Activated T-cell treated with anti-CD3 and anti-CD28 coated beads, Interleukin-2, amount 50 U/mL, for 72 hours (primary cell): ENCODE measurements at places on chromosomes 2 and 18.

- H3K36me3 ChIP-seq: no peaks in the 10 kb centered on the region
- no peak overlapping the region for H3K4me3 ChIP-seq
- no peak for DNase-seq
- no peaks in the 10 kb centered on the region for H3K27me3 ChIP-seq
- H3K4me1 ChIP-seq: no peaks in the 10 kb centered on the region
Observed at GRCh38 chr2:9160732-9161131, 45.9 kb upstream of the ASAP2 start.

- H3K27ac ChIP-seq: peak overlapping the region; percentile 8
- peaks cover 23% of the 10 kb centered on the region for H3K27me3 ChIP-seq
- H3K4me1 ChIP-seq: peaks cover 55% of the 10 kb centered on the region
- DNase-seq: peak; percentile 36
- H3K4me3 ChIP-seq: peak overlapping the region; percentile 82
Observed at GRCh38 chr2:189580241-189580651, 340 bp downstream of the SLC40A1 start.

DNA sequence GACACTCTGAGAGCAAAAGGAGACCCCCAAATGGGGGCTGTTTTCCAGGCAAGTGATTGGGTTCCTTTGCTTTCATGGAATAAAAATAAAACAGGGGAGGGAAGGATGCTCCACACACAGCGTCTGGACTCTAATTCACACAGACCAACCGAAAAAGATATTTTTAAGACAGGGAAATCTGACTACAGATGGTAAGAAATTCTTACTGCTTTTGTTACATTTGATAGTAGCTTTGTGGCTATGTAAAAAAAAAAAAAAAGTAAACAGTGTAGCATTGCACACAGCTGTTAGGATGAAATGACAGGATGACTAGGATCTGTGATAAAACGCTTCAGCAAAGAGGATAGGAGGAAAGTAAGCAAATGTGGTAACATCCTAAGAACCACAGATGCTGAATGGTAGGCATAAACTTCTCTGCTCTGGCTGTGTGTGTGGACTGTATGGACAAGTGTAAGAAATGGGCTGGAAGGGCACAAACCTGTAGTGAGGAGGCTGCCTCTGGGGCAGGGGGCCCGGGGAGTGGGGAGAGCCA lies 207.6 kb downstream of the ANAPC1 start:
- no peaks in the 10 kb centered on the region for H3K36me3 ChIP-seq
- peaks cover 48% of the 10 kb centered on the region for H3K27me3 ChIP-seq
- H3K27ac ChIP-seq: no peak overlapping the region
- peaks cover 22% of the 10 kb centered on the region for H3K4me1 ChIP-seq

- H3K4me1 ChIP-seq: no peaks in the 10 kb centered on the region
- no peak overlapping the region for H3K27ac ChIP-seq
- no peaks in the 10 kb centered on the region for H3K27me3 ChIP-seq
- H3K36me3 ChIP-seq: no peaks in the 10 kb centered on the region
Observed at GRCh38 chr2:212083492-212083891, 455.1 kb downstream of the ERBB4 start.

GRCh38 chr2:239233576-239233975 lies 167.2 kb downstream of the HDAC4 start:
- no peak overlapping the region for H3K27ac ChIP-seq
- H3K27me3 ChIP-seq: no peaks in the 10 kb centered on the region
- H3K4me3 ChIP-seq: no peak overlapping the region
- DNase-seq: no peak

- peaks cover 17% of the 10 kb centered on the region for H3K4me1 ChIP-seq
- no peak overlapping the region for H3K27ac ChIP-seq
- no peak overlapping the region for H3K4me3 ChIP-seq
- no peaks in the 10 kb centered on the region for H3K27me3 ChIP-seq
- no peaks in the 10 kb centered on the region for H3K36me3 ChIP-seq
Observed at GRCh38 chr2:239598732-239599090, 197.9 kb upstream of the HDAC4 start.

DNA sequence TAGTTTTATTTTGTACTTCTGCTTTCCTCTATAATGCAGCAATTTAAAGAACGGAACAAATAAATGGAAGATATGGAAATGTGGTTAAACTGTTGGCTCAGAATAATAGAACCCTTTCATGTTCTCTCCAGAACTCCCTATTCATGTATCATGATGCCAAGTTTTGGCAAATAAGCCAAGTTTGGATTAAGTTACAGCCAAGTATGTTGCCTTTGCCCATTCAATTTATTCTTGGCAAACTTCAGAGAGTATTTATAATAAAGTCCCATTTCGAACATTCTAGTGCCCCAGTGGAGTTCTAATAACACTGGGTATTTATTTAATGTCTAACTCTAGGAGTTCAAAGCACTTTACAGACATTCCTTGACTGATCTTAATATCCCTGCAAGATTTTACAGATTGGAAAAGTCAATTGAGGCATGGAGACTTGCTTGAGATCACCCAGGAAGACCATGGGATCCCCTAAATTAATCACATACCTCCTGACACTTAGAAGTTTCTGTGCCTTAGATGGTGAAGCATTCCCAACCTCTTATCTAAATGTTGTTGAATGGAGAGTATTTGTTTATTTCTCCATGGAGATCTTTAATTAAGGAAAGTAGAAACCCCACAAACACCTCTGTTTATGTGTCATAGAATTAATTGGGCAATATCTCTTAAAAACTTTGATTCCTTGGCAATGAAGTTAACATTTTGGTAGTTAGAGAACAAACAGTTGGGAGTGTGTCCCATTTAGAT lies 106.7 kb downstream of the ACKR3 start:
- H3K36me3 ChIP-seq: no peaks in the 10 kb centered on the region
- H3K27ac ChIP-seq: no peak overlapping the region
- no peak overlapping the region for H3K4me3 ChIP-seq
- H3K27me3 ChIP-seq: peaks cover 28% of the 10 kb centered on the region
- no peak for DNase-seq
